ENCODE measurements at places on chromosomes 16 and 17. TPM values are rescaled to one million over a fixed set of nuclear protein-coding genes. Genes with fewer than 3 reads are reported as not detected.

DNA sequence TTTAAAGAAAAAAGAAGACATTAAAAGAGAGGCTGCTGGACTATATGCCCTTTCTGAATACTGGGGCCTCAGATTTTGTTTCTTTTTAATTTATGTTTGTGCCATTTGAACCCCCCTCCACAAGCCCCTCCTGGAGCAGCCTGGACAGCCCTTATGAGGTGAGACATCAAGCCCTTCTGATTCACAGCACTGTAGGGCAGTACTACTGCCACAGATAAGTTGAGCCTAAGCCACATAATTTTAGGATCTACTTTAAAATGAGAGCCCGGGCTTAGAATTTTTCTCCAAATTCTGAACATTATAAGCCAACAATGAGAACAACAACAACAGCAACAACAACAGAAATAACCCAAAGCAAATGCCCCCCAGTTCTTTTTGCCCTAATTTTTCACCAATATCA lies 256.9 kb upstream of the SALL1 start:
- no peak for DNase-seq

GRCh38 chr16:49738001-49738400 lies 117.9 kb downstream of the ZNF423 start:
- no peak for DNase-seq

CORO7 gene
- total RNA-seq = 18.6 TPM

DNA sequence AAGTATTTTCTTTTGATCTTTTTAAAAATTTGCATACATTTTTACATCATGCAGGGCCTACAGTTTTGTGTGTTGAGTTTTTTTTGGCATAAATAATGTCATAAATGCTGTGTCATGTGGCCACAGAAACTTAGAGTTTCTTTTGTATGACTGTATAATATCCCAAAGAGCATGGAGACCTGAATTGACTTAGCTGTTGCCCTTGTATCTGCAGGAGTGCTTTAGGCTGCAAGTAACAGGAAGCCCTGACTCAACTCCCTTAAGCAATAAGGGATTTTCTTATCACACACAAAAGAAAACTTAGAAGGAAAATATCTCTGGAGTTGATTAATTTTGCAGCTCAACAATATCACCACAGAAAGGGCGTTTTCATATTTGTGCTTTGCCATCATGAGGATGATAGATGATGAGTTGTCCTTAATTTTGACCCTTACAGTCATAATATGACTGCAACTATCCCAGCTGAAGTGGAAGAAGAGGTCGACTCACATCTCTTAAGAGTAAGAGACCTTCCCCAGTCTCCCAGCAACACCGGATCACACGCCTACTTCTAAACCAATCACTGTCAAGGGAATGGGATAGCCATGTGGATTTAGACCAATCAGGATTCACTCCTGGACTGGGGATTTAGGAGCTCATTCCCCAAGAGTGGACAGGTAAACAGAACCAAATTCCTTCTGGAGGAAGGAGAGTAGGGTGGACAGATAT lies 138.9 kb downstream of the GSG1L start:
- DNase-seq = no peak

DNA sequence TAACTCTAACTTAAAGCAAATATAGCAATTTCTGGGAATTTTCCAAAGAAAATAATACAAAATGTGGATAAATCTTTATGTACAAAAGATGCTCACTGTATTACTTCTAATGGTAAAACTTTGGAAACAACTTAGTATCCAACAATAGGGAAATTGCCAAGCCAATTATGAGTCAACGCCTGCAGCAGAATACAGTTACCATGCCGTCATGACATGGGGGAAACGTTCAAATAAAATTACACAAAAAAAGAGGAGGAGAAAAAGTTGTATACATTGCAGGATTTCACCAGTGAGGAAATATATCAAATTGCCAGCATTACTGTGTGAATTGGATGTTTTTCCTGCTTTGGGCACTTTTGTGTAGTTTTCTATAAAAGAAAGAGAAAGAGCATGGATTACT lies 469.6 kb downstream of the SOX9 start:
- DNase-seq = no peak

GRCh38 chr16:75555213-75555706 lies 792 bp downstream of the TMEM231 start:
- peak; percentile 91 for DNase-seq

- no peak for DNase-seq
These were observed 11.3 kb downstream of the CDK3 start for GRCh38 chr17:76011951-76012350.

DNA sequence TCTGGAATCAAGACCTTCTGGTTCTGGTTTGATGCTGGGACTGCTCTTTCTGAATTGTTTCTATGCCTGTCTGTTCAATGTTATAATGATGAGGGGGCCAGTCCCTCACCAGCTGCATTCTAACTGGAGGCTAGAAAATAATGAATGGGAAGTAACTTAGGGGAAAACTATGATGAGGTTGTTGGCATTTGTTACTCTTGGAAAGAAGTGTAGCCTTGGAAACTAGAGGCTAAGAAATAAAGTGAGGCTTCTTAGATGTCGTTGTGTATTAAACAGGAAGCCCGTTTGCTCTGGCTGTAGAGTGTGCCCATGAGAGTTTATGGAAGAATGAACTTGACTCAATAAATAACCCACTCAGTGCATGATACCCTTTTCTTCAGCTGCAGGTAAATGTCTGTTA lies 140.8 kb downstream of the PRKCA start:
- no peak for DNase-seq

DNA sequence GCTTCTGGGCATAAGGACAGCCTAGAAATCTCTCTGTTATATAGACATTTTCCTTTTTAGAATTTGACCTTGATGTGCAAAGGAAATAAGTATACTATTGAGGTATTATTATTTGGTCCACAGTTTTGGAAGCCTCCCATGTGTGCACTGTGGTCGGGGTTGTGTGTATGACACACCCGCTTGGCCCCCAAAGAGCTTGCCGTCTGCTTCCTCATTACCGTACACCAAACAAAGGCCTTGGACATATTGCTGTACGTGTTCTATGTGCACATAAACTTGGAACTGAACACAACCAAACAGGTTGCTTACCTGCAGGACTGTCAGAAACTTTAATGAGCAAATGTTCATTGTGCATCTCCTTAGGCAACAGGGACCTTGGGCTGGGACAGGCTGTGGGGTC lies 38.2 kb downstream of the METRNL start:
- DNase-seq = no peak
